ENCODE measurements at places on chromosomes 3 and 15. TPM values are rescaled to one million over a fixed set of nuclear protein-coding genes. Genes with fewer than 3 reads are reported as not detected.

Gene PCSK6
- total RNA-seq: 5.0 TPM

Gene TGM4
- not detected for total RNA-seq

Gene HACD2
- 17.2 TPM for total RNA-seq

Gene MYRIP
- total RNA-seq: 10.3 TPM
